NCI-H1105 treated with DMSO at 0.1 percent for 48 hours (cell line): ENCODE measurements at places on chromosomes 6 and 20.
A peak's percentile ranks its signal among the peaks of the same experiment; 100 is the strongest.

GRCh38 chr20:9068233-9068801 lies 570 bp upstream of the PLCB4 start:
- DNase-seq = peak; percentile 70

- DNase-seq = peak; percentile 98
These were observed 469.5 kb upstream of the NRSN1 start for GRCh38 chr6:23656255-23657194.

- no peak for DNase-seq
These were observed 133.3 kb upstream of the MAN1A1 start for GRCh38 chr6:119482850-119483285.

DNA sequence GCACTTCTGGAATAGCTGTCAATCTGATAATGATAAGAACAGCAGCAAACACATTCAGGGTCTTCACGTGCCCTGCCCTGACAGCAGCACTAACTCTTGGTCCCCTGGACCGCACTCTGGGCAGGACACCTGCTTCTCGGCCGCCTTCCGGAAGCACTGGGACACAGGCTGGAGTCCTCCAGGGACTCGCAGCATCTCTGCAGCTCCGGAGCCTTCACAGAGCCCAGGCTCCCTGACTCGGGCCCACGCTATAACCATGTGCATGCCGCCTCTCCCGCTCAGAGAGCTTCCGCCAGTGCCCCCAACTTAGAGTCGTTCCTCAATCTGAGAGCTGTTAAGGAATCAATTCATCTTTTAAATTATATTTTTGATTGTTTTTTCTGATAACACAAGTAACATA lies 377.3 kb downstream of the TAF4 start:
- no peak for DNase-seq

- no peak for DNase-seq
These were observed 43.6 kb downstream of the SLC24A3 start for GRCh38 chr20:19256085-19256484.

DNA sequence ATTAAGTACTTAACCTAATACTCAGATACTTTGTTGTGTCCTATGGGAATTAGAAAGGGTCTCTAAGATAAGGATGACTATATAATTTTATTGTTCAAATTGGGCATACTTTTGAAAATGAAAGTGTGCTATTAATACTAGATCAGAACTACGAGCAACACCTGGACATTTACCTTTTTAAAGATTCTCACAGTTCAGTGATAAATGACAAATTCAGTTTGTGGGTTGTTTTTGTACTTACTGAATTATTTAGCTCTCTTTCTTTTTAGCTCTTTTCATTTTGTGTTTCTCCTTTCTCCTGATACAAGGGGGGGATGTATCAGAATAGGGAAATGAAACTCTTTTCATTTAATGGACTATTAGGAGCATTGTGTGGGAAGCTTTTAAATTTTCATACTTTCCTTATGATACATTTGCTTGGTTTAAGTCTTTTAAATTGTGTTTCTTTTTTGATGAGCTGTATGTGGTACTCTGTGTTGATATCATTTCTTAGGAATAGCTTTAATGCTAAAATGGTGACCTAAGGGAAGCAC lies 47.5 kb downstream of the PHF3 start:
- no peak for DNase-seq

DNA sequence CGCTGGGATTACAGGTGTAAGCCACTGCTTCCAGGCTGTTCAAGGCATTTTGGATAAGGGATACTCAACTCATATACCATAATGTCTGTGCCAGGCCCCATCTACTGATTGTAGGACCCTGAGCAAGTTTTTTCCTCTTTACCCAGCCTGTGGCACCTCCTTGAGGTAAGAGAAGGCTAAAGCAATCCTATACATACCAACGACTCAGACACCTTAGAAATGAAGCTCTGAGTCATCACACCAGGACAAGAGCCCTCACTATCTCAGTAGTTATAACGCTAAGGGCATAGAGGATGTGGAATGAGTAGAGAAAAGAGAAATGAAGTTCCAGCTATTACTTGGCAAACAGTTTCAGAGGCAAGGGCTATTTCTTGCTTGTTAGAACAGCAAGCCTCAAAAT lies 16.9 kb downstream of the NDRG3 start:
- DNase-seq = no peak

DNA sequence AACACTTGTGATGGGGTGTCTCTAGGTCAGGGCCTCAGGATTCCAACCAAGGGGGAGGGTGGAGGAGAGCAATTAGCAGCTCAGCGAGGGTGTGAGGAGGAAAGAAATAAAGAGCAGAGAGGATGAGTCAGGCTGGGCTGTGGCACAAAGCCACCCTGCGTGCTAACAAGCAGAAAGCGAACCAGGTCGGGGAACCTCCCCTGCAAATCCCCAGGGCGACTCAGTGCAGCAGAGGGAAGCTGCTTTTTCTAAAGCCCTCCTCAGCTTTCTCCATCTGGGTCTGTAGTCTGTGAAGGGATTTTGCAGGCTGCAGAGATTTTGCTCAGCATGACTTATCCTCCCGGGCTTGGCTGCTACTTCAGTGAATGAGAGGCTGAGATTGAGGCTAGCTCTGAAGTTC lies 6.6 kb upstream of the SPO11 start:
- DNase-seq = no peak

DNA sequence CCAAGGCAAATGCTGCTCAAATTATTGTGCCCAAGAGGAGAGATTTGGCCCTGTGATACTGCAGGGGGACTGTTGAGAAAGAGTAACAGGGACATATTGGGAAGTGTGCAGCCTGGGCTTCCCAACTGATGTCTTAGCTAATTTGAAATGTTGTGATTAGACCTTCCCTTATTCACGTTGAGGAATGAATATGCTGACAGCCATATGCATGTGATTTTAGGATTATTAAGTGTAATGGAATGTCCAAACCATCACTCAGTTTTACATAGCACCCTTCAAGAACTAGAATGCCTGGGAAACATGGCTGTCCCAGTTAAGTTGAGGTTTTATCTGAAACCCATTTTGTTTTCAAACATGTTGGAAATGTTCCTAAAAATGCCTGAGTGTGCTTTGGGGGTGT lies 81.4 kb downstream of the CARMIL1 start:
- DNase-seq = no peak

DNA sequence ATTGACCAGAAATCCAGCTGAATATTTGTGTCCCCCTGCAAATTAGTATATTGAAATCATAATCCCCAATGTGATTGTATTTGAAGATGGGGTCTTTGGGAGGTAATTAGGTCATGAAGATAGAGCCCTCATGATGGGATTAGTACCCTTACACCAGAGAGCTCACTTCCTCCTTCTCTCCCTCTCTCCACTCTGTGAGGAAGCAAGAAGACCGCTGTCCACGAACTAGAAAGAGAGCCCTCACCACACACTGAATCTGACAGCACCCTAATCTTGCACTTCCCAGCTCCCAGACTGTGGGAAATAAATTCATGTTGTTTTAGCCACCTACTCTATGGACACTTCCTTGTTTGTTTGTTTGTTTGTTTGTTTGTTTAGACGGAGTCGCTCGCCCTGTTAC lies 11.9 kb upstream of the PLAGL1 start:
- DNase-seq = no peak

GRCh38 chr6:52564856-52565255 lies 12.0 kb downstream of the TRAM2 start:
- DNase-seq = no peak

GRCh38 chr6:161631676-161632194 lies 357.9 kb upstream of the AGPAT4 start:
- DNase-seq = no peak

- DNase-seq = no peak
These were observed 13.0 kb downstream of the RPL10A start for GRCh38 chr6:35481226-35481625.

DNA sequence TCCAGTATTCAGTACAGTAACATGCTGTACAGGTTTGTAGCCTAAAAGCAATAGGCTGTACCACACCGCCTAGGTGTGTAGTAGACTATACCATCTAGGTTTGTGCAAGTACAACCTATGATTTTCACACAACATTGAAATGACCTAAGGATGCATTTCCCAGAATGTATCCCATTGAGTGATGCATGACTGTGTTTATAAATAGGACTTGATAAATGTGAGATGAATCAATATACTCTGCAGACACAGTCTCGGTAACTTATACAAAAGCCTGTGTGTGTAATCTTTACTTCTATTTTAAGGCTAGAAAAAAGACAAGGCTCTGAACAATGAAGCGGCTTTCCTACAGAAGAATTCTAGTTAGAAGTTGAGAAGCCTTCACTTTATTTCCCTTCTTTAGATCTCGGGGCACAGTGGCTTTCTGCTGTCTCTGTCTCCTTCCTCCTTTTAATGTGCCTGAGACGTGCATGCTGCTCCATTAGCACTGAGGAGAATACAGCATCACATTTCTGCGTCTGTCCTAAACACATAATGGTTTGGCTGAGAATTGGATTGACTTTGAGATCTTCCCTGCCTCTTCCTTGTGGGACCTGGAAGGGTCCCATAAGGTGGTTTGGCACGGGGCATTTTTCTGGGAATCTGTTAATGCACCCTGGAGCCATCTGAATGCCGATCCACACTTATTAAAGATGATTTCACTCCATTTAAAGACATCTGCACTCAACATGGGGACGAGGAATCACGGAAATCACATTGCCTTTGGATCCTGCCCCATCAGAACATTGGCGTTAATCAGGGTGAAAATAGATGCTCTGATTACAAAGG lies 112.5 kb downstream of the SCML4 start:
- DNase-seq = no peak

DNA sequence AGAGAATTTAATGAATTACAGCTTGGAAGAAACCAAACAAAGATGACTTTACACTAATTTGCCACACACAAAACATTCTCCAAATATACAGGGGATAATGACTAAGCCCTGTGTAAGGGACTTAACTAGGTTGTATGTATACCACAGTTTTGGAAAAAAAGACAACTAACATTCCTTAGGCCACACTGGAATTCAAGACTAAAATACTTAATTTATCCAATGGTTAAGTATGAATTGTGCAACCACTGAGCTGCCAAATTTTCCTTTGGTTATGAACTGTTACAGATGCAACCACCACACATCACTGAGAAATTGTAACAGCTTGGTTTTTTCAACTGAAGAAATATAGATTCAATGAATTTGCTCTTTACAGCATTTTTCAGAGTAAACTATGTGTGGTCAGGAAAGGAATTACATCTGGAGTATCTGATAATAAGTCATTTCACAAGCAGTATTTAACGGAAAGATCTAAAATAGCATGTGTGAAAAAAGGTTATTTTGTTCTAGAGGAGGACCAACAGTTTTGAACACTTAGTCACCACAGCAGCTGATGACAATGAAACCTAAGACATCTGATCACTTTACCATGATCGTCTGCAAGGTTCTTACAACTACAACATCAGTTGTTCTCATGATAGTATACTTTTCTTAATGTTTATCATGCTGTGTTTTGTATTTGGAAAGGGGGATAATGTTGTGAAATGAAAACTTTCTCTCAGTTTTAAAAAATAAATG lies 318.8 kb downstream of the BCKDHB start:
- DNase-seq = no peak

DNA sequence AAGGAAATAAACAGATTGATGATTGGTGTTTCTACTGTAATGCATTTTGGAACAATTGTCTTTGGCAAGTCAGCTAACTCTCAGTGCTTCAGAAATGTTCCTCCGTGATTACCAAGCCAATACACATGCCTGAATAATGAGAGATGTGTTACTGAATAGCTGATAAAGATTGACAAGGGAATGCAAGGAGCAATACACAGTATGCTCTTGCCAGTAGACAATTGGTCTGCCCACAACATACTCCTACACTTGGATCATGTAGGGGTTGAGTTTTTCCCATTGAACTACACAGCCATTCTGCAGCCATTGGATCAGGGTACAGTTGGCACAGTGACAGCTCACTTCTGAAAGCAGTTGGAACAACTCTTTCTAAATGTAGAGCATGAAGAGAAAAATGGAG lies 5.6 kb upstream of the GJB7 start:
- DNase-seq = no peak

DNA sequence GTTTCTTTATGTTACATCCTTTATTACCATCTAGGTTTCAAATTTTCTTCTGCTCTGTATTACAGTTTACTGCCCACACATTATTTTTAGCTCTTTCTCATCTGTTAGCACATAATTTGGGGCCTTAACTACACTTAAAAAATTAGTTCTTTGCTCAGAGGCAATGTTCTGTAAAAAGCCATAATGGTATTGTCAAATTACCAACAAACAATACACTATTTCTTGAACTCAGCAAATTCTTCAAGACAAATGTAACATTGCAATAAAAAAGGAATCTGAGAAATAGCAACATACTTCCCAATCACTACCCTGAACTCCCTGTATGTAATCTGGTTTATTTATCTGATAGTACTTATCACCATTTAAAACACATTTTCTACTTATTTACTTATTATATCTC lies 448.6 kb upstream of the OPRM1 start:
- no peak for DNase-seq

GRCh38 chr6:140784573-140784972 lies 1348.2 kb upstream of the GJE1 start:
- DNase-seq = no peak

- no peak for DNase-seq
These were observed 54.0 kb downstream of the GMPR start for GRCh38 chr6:16292432-16292831.

DNA sequence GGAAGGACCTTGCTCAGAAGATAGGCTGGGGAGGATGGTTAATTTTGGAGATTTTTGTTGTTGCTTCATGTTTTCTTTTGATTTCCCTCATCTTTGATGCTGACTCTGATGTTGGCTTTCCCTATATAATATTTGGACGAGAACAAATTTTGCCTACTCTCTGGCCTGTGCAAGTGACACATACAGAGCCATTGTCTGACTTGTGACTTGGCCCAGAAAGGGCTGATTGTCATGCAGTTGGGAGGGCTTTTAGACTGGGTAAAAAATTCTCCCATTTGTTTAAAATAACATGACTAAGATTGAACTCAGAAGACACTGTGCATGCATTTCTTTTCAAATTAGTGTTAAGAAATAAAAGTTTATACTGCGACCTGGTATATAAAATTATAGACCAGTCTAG lies 98.6 kb upstream of the SUPT3H start:
- DNase-seq = no peak

- no peak for DNase-seq
These were observed 7.4 kb upstream of the SLC22A2 start for GRCh38 chr6:160265869-160266476.

DNA sequence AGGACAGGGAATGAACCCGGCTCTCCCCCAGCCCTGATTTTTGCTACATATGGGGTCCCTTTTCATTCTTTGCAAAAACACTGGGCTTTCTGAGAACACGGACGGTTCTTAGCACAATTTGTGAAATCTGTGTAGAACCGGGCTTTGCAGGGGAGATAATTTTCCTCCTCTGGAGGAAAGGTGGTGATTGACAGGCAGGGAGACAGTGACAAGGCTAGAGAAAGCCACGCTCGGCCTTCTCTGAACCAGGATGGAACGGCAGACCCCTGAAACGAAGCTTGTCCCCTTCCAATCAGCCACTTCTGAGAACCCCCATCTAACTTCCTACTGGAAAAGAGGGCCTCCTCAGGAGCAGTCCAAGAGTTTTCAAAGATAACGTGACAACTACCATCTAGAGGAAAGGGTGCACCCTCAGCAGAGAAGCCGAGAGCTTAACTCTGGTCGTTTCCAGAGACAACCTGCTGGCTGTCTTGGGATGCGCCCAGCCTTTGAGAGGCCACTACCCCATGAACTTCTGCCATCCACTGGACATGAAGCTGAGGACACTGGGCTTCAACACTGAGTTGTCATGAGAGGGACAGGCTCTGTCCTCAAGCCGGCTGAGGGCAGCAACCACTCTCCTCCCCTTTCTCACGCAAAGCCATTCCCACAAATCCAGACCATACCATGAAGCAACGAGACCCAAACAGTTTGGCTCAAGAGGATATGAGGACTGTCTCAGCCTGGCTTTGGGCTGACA lies 28.8 kb upstream of the ZBP1 start:
- no peak for DNase-seq

- DNase-seq = no peak
These were observed 566.1 kb downstream of the KIF16B start for GRCh38 chr20:16007164-16007563.

- DNase-seq = no peak
These were observed 2.2 kb downstream of the ZNF512B start for GRCh38 chr20:63967330-63968135.
